ENCODE measurements at places on chromosomes 5 and 9. TPM values are rescaled to one million over a fixed set of nuclear protein-coding genes. Genes with fewer than 3 reads are reported as not detected.

The ALDH1A1 gene
- total RNA-seq = not detected

DNA sequence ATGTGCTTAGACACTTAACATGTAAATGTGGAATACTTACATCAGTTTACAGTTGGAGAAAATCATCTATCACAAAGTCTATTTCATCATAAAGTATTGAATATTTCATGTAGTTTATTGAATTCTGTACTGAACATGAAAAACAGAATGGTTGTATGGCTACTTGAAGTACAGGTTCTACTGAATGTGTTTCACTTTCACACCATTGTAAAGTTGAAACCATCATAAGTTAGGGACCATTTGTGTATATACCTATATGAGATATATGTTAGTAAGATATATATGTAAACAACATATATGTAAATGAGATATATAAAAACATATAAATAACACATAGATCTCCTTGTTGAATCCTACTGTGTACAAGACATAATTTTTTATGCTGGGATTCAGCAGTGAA lies 63.0 kb upstream of the TAF11L2 start:
- H3K27me3 ChIP-seq = no peaks in the 10 kb centered on the region
- DNase-seq = no peak
- no peak overlapping the region for H3K4me3 ChIP-seq
- peaks cover 6% of the 10 kb centered on the region for H3K4me1 ChIP-seq
- no peaks in the 10 kb centered on the region for H3K36me3 ChIP-seq

The SLC4A9 gene
- total RNA-seq = not detected

DNA sequence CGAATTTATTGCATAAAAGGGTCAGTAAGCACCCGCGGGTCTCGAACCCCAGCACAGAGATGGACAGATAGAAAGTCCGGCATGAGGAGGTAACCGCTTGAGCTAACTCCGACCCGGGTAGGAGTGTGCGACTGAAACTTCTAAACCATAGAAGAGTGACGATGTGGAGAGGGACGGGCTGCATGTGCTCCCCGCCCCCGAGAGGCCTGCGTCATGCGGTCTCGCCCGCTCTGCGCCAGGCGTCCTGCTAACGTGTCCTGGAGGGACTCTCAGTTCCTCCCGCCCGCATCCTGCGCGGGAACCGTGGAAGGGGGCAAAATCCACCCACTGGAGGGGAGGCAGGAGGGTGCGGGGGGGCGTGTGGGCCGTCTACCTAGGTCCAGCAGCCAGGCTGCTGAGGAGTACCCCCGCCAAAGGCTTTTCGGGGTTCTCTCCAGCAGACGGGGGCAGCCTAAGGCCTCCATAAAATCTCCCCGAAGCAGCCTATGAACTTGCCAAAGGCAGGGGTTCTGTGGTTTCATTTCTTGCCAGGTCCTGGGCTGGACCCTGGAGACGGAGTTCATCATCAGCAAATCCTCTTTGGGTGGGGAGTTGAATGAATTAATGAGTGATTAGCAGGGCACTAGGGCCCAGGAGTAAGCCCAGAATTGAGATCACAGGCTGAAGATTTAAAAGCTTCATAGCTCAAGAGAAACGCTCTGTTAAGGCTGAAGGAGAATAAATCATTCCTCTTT lies 51.9 kb downstream of the TGFBI start:
- peak overlapping the region; percentile 65 for H3K4me3 ChIP-seq
- H3K36me3 ChIP-seq = no peaks in the 10 kb centered on the region
- peaks cover 41% of the 10 kb centered on the region for H3K27me3 ChIP-seq
- H3K27ac ChIP-seq = peak overlapping the region; percentile 83
- H3K4me1 ChIP-seq = peaks cover 14% of the 10 kb centered on the region

DNA sequence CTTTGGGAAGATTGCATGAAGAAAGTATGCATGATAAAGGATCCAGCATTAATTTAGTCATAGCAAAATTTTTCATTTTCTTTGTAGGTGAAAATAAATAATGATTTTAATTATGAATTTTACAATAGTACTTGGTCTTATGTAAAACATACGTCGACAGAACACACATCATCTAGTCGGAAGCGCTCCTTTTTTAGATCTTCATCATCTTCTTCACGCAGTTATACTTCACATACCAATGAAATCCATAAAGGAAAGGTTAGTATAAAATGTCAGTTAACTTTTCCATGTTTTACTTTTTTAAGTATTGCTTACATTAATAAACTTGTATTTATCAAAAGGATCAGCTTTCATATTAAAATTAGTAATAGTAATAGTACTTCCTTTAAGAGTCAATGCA lies 35.8 kb downstream of the C7 start:
- no peak for DNase-seq
- H3K4me3 ChIP-seq = no peak overlapping the region
- peaks cover 4% of the 10 kb centered on the region for H3K27me3 ChIP-seq
- H3K27ac ChIP-seq = no peak overlapping the region
- H3K4me1 ChIP-seq = no peaks in the 10 kb centered on the region

- no peak overlapping the region for H3K27ac ChIP-seq
- no peak for DNase-seq
- H3K36me3 ChIP-seq = no peaks in the 10 kb centered on the region
- no peak overlapping the region for H3K4me3 ChIP-seq
These were observed 2.5 kb downstream of the SLC6A18 start for GRCh38 chr5:1227667-1228066.

- no peak for DNase-seq
- no peaks in the 10 kb centered on the region for H3K27me3 ChIP-seq
- no peak overlapping the region for H3K27ac ChIP-seq
- no peak overlapping the region for H3K4me3 ChIP-seq
- no peaks in the 10 kb centered on the region for H3K4me1 ChIP-seq
These were observed 44.5 kb upstream of the ZNF354A start for GRCh38 chr5:178774866-178775539.

Measured in activated T-helper 1 cell treated with anti-CD3 and anti-CD28 coated beads, Interleukin-12 subunit alpha, Interleukin-12 subunit beta, Interleukin-2, Interleukin-4 antibody, amounts not matched to agents 30 ng/mL and 10 ng/mL and 1 ng/mL, durations not matched to agents 14 hours and 24 hours and 36 hours (primary cell).